ENCODE measurements at places on chromosomes 4 and X.

DNA sequence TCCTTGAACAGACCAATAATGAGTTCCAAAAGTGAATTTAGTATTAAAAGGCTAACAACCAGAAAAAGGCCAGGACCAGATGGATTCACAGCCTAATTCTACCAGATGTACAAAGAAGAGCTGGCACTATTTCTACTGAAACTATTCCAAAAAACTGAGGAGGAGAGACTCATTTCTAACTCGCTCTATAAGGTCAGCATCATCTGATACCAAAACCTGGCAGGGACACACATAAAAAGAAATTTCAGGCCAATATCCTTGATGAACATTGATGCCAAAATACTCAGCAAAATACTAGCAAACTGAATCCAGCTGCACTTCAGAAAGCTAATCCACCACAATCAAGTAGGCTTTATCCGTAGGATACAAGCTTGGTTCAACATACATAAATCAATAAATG, 35.8 kb upstream of the USP46 start:
- DNase-seq: no peak

DNA sequence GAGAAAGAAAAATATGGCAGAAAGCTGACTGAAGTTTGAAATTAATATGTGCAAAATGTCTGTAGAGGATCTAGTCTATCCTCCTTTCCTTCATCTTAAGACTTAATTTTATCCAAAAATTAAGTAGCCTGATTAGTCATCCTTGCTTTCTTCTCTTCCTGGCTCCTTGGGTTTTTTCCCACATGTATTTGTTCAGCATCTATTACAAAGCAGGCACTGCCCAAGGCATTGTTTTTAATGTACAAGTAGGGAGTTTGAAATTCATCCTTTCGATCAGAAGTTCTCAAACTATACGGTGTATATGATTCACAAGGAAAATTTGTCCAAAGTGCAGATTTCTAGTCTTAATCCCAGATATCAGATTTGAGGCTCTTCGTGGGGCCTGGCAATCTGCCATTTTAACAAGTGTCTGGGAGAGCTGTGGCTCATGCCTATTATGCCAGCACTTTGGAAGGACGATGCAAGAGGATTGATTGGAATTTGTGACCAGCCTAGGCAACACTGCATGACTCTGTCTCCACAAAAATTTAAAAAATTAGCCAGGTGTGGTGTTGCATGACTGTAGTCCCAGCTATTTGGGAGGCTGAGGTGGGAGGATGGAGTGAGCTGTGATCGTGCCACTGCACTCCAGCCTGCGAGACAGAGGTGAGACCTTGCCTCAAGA, 19.4 kb upstream of the YTHDC1 start:
- no peak for DNase-seq

- DNase-seq: no peak
These were observed 41.8 kb downstream of the RAB40A start for GRCh38 chrX:103477496-103477895.

DNA sequence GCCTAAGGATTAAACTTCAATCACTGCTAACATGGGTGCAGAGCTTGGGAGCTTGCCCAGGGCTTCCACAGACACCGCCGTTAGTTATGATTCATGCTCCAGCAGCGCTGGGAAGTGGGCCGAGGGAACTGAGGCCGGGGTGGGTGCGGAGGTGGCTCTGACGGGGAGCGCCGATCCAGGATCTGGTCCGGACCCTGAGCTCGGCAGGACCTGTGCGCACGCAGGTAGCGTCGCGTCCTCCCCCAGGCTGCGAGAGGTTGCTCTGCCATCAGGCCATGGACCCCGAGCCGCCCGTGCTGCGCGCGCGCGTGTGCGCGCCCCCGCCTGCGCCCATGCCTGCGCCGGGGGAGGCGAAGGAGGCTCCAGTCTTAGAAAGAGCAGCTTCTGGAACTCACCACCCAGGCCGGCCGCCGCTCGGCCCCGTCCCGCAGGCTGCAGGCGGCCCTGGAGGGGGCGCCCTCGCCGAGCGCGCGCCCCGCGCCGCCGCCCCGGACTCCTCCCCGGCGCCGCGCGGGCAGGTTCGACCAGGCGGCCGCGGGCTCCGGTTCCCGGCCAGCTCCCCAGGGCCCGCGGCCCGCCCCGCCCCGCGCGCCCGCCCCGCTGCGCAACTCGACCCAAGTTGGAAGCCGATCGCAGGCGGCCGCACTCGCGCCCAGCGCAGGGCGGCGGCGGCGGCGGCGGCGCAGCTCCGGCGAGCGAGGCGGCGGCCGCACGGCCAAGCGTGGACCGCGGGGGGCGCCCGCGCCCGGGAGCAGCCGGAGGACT, 732 bp upstream of the ADRA2C start:
- no peak for DNase-seq
